ENCODE measurements at places on chromosomes 7 and 10. TPM values are rescaled to one million over a fixed set of nuclear protein-coding genes. Genes with fewer than 3 reads are reported as not detected.

DNA sequence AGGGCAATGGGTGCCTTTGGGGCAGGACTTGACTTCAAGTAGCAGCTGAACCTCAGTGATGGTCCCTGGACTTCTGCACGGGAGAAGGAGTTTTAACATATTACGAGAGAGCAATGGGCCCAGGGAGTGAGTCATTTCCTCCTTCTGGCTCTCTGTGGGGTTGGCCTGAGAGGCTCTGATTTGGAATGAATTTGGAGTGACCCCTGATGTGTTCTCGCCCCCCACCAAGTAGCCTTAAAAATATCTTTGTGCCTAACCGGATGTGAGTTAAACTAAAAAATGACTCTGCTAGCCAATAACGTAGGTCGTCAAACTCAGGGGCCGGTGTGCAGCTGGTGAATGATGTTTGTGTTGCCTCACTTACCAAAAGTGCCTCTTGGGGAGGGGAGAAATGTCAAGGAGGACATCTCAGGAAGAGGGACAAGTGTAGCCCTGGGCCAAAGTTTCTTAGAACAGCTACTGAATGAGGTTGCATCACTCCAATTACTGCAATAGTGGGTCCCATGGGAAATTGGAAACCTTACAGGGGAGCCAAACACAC lies 656.6 kb downstream of the INHBA start:
- H3K4me1 ChIP-seq, result peaks cover 19% of the 10 kb centered on the region
- no peak for DNase-seq
- no peak overlapping the region for H3K27ac ChIP-seq
- no peaks in the 10 kb centered on the region for H3K36me3 ChIP-seq
- H3K27me3 ChIP-seq, result no peaks in the 10 kb centered on the region

DNA sequence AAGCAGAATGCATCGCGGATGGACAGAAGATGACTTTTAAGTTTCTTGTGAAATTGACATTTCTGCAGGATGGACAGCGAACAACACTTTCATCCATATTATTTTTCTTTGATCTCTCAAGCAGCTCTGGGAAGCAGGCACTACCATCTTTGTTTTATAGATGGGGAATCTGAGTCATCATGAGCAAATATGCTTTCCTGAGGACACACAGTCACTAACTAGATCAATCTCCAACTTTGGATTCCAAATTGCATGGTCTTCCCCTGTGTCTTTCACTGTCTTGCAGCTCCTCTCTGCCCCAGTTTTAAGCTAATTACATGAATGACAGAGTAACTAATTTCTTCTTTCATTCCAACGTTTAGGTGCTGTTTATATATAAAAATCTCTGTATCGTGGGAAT lies 201.5 kb downstream of the ADAM12 start:
- no peaks in the 10 kb centered on the region for H3K36me3 ChIP-seq
- no peaks in the 10 kb centered on the region for H3K27me3 ChIP-seq
- no peak for DNase-seq
- H3K27ac ChIP-seq, result no peak overlapping the region

DNA sequence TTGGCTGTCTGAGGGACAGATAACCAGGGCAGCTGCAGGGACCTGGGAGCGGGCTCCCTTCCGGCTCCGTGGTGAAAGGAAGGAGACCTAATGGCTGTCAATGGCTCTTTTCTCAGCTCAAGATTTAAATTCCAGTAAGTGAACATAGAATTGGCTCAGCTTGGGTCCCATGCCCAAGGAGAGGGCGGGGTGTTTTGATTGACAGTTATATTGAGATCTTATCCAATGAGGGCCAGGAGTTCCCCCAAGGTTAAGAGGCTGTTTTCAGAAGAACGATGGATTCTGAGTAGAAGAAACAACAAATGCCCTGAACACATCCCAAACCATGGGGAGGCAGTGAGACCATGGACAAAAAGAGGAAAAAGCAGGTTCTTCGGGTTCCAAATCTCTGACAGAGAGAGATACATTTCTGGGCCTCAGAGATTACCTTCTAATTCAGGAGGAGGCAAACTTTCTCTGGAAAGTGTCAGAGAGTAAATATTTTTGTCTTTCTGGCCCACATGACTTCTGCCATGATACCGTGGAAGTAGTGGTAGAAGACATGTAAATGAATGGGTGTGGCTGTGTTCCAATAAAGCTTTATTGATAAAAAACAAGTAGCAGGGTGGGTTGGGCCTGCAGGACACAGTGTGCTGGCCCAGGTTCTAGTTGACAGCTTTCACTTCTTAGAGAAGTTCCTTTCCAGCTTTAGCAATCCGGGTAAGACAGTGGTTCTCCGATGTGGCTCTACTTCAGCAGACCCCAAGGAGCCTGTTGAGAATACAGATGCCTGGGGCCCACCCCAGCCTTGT lies 219.6 kb downstream of the RPS24 start:
- no peak overlapping the region for H3K4me3 ChIP-seq
- peaks cover 17% of the 10 kb centered on the region for H3K4me1 ChIP-seq
- H3K36me3 ChIP-seq, result no peaks in the 10 kb centered on the region
- DNase-seq, result no peak

Gene INMT
- not detected for total RNA-seq

GRCh38 chr7:143265017-143265693 lies 1.9 kb downstream of the GSTK1 start:
- no peak overlapping the region for H3K27ac ChIP-seq
- H3K4me1 ChIP-seq, result peaks cover 32% of the 10 kb centered on the region
- H3K4me3 ChIP-seq, result peak overlapping the region; percentile 90
- no peaks in the 10 kb centered on the region for H3K27me3 ChIP-seq
- peaks cover 35% of the 10 kb centered on the region for H3K36me3 ChIP-seq

Gene BMPR1A
- 20.9 TPM for total RNA-seq

DNA sequence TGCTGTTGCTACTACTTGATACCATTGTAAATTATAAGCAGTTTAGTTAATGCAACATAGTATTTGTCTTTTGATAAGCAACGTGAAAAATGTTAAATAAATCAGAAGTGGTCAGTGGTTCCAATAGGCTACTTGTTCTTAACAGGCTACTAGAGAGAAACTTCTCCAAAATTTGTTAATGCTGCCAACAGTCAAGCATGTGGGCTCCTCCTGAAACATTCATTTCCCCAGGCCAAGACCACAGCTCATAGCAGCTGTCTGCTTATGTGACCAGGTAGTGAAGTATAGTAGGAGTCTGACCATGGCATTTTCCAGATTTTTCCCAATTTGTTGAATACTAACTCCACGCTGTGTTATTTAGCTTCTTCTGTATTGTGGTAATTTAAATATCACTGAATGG lies 81.0 kb downstream of the CYP51A1 start:
- H3K27me3 ChIP-seq, result no peaks in the 10 kb centered on the region
- DNase-seq, result no peak
- no peak overlapping the region for H3K4me3 ChIP-seq
- no peak overlapping the region for H3K27ac ChIP-seq
- 0 out of 2 replicates have a peak, but pooled peaks cover 4% of the 10 kb centered on the region for H3K36me3 ChIP-seq
- H3K4me1 ChIP-seq, result peaks cover 22% of the 10 kb centered on the region

DNA sequence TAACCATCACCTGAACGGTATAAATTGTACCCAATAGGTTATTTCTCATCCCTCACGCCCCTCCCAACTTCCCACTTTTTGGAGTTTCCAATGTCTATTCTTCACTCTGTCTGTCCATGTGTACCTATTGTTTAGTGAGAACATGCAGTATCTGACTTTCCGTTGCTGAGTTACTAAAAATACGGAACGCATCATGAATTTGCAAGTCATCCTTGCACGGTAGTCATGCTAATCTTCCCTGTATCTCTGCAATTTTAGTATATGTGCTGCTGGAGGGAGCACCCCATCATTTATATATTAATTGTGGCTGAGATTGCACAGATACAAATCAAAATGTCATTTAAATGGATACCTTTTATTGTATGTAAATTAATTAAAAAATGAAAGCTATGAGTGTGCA lies 75.7 kb upstream of the SFMBT2 start:
- peaks cover 36% of the 10 kb centered on the region for H3K27me3 ChIP-seq
- no peak overlapping the region for H3K4me3 ChIP-seq
- no peak for DNase-seq
- no peaks in the 10 kb centered on the region for H3K4me1 ChIP-seq
